ENCODE measurements at places on chromosomes 2 and 18.

DNA sequence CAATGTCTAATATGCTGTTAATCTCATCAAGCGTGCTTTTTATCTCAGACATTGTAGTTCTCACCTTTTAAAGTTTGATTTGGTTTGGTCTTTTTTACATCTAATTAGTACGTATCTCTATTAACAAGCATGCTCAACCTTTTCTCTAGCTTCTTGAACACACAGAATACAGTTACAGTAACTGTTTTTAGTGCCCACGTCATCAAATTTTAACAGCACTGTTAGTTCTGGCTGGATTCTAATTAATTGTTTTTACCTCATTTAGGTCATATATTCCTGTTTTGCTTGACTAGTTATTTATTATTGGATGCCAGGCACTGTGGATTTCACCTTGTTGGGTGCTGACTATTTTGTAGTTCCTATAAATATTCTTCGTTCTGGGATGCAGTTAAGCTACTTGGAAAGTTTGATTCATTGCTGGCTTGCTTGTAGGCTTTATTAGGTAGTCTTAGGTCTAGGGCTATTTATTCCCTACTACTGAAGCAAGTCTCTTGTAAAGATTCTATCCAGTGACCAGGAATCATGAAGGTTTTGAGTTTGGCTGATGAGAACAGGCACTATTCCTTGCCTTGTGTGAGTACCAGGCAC lies 263.0 kb downstream of the ETAA1 start:
- DNase-seq, result no peak

DNA sequence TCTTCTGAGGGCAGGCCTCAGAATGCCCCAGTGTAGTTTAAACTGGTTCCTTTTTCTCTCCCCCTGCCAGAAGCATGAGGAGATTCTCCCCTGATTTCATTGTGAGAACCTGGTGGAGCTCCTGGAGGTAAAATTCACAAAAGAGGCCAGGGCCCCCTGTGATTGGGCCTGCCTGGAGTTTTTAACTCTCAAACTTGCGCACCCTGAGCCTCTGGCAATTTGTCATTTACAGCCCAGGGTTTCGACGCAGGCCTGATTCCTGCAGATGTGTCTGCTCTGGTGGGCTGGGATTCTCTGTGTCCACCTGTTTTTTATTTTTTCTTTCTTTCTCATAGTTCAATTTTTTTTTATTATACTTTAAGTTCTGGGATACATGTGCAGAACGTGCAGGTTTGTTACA lies 157.9 kb downstream of the ASB1 start:
- DNase-seq, result no peak

GRCh38 chr2:54773838-54774237 lies 50.4 kb downstream of the EML6 start:
- no peak for DNase-seq

GRCh38 chr2:96868555-96869280 lies 1.2 kb downstream of the SEMA4C start:
- no peak for DNase-seq

GRCh38 chr2:172262486-172262885 lies 159.8 kb upstream of the DLX2 start:
- DNase-seq, result no peak

DNA sequence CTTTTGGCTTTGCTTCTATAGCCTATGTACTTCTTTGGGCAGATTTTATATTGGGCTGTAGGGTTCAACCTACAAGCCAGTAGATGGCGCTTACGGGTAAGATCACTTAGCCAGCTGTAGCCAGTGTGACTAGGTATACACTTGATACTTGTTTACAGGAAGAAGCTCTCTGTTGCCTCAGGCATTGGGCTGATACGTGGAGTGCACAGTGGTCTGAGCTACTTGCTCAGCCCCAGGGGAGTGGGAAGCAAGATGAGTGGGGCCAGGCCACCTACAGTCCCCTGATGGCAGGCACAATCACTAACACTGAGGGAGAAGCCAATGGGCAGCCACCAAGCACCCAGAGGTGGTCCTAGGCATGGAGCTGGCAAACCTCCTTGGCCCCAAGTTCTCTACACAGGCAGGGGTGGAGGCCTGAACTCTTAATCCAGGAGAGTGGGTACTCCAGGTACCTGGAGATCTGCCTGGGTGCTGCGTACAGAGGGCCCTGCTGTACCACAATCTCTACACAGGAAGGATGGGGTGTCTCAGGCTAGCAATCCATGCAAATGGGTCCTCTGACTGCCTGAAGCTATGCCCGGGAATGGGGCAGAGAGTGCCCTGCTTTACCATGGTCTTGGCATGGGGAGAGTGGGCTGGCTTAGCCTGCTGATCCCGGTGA lies 122.2 kb downstream of the NCOA1 start:
- DNase-seq, result no peak

- DNase-seq, result no peak
Observed at GRCh38 chr2:139055202-139055601, 275.0 kb upstream of the NXPH2 start.

GRCh38 chr2:168315331-168316072 lies 68.1 kb upstream of the STK39 start:
- no peak for DNase-seq

- no peak for DNase-seq
Observed at GRCh38 chr2:174682578-174683391, 81.5 kb downstream of the CHRNA1 start.

GRCh38 chr2:86230961-86231360 lies 31.7 kb downstream of the MRPL35 start:
- no peak for DNase-seq

GRCh38 chr2:172823261-172823850 lies 87.7 kb downstream of the RAPGEF4 start:
- DNase-seq, result no peak

GRCh38 chr2:72138921-72139381 lies 8.7 kb downstream of the CYP26B1 start:
- DNase-seq, result no peak

- no peak for DNase-seq
Observed at GRCh38 chr2:11099122-11100065, 55.9 kb upstream of the SLC66A3 start.

DNA sequence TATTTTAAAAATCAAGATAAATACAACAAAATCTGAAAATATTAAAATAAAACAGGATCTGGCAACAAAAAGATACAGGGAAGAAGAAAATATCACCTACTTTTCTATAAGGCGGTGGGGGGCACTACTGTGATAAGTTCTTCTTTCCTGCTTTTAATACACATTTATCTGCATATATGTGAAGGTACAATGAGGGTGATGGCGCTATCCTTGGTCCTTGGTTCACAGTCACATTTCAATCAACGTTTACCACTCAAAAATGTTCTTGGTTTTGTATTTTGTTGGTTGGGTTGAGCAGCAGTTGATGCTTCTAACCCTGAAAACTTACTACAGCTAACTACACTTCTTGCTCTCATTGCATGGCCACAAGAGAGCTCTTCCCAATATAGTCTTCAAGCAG lies 112.4 kb downstream of the COL6A3 start:
- DNase-seq, result no peak

DNA sequence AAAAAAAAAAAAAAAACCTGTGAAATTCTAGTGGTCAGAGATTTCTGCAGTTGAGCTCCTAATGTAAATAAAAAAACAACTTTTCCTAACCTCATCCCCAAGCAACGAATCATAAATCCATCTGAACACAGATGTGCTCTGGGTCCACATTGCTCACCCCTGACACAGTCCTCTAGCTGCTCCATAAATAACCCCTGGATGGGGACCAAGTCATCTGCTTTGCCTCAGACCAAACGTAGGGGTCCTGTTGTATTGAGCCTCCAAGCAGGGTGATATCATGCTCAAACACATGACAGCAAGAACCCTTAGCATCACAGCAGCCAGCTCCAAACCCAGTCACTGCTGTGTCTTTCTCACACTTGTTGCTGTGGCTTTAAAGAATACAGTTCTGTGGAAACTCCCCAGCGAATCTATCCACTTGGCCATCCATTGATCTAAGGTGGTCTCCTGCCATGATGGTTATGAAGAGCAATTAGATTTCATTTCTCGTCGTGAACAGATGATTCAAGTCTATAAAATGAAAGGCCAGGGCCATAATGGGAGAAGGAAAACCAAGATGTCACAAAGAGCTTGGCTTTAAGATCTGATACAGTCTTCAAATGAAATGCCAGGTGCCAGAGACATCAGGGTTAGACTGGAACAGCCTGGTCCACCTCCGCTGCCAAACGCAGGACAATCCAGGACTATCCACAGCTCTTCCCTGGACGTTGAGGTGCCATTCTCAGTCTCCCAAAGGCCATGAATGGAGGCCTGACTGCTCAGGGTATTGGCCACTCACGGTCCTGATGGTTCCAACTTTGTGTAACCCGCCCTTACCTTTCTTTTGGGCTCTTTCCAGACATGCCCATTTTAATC lies 39.0 kb downstream of the TBC1D8 start:
- DNase-seq, result no peak

DNA sequence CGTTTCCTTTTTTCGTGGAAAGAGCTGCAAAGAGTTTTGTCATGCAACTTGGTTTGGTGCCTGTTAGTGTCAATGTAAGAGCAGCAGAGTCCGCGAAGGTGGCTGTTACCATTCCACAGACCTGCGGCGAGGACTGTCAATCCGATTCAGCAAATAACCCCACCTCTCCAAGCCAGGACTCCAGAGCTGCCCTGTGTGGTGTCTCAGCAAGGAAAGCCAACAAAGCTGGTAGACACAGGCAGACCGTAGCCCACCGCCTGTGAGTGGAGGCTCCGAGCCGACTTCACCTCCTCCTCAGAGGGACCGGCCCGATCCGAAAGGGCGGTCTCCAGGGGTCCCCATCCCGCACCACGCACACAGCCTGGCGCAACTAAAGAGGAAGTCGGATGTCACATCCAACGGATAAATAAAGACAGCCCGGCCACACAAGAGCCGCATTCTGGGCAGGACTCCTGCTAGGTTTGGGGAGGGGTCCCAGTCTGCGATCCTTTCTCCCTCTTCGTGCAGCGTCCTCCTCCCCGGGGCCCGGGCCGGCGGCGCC lies 819 bp downstream of the ANKRD44 start:
- peak; percentile 31 for DNase-seq

- no peak for DNase-seq
Observed at GRCh38 chr2:141105763-141106162, 1025.1 kb downstream of the LRP1B start.

DNA sequence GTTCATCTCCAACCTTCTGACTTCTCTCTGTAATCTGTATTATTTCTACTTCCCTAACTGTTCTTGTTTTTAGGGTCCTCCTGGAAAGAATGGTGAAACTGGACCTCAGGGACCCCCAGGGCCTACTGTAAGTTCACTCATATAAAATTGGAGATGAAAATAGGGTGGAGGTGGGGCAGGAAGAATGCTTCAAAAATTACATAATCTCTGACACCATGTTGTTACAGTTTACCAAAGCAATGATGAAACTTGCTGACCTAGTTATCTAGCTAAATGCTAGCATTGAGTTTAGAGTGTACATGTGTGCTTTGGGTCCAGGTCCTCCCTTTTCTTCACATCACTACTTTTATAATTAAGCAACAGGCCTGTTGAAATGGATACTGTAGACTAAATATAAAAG lies 23.1 kb downstream of the COL3A1 start:
- DNase-seq, result no peak

- DNase-seq, result no peak
Observed at GRCh38 chr2:55421326-55421725, 1.7 kb upstream of the CCDC88A start.

DNA sequence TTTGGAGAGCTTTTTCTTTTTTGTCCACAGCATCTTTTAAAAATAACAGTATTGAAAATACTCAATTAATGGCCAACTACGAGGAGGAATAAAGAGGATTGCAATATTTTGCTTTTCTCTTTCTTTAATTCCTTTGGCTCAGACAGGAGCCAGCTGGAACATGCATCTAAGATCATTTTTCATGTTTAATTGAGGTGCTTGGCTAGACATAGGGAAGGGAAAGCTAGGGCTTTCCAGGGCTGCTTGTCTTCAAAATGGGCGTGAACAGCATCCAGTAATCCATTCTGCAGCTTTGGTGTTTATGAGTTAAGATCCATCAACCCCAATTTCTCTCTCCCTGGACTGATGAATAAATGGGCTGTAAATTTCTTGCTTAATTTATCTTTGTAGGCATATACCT lies 323.0 kb downstream of the PTPRM start:
- no peak for DNase-seq

DNA sequence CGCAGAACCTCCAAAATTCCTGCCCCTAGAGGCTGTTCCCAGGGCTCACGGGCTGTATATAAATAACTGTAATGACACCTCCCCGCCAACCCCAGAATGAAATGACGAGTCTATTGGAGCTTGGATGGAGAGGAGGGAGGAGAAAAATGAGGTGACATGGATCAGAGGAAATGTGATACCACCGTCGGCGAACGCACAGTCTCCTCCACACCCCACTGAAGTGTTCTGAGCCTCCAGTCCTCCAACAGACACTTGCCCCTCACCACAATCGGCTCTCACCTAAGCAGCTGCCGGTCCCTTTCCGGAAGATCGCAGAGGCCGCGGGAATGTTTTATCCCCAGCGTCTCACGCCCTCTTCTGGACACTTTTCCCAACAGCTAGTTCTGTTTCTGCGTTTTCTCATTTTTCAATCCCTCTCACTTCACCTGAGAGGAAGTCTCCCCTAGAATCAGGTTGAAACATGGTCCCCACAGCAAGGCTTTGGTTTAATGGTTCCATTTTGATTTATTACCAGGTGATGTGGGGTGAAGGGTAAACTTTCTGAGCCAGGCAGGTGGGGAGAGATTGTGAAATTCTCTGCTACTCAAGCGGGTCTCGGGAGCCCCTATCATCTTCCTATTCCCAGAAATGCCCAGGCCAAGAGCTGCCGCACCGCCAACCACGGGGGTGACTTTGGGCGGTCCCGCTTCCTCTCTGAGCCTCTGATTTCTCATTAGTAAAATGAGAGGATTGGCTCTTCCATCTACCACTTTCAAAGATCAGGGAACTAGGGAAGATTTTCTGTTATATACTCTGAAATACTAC lies 9.1 kb upstream of the MYO5B start:
- no peak for DNase-seq

DNA sequence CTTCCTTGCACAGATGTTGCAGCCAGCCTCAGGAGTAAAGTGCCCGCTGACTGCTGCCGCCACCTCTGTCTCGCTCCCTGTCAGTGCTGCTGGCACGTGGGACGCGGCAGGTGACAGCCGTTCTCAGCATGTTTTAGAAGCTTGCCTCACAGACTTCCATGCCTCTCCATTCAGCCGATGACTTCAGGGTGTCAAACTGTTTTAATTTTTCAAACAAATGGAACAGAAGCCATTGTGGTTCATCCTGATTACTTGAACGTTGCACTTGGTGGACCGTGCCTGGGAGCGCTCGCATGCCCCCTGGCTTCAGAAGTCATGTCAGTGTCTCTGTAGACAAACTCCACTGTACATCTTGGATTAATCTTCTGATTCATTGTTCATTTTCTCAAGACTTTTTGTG lies 62.7 kb upstream of the EML6 start:
- DNase-seq, result no peak

DNA sequence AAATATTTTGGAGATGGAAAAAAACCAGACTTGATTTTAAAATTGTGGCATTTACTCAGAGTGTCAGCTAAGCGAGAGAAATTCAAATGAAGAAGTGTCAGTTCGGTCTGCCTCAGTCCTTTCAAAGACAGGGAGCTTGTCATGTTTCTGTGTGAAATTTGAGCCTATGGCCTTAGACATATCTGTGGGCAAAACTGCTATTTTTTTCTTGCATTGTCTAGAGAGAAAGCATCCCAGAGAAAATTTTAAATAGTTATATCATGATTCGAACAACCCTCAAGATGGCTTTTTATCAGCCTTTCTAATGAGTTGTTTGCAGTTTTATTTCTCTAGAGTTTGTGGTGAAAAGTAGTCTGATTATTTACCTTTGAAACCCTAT lies 50.2 kb upstream of the KCNE4 start:
- no peak for DNase-seq

All from stimulated activated CD8-positive, alpha-beta memory T cell treated with anti-CD3 and anti-CD28 coated beads, Interleukin-2, amount 100 ng/mL, for 1 hour (primary cell).